AG04450 (cell line): ENCODE measurements at places on chromosomes 2 and 18. TPM values are rescaled to one million over a fixed set of nuclear protein-coding genes. Genes with fewer than 3 reads are reported as not detected.

NAB1 gene
- polyA plus RNA-seq = 23.2 and 30.7 TPM in 2 replicates

EHD3 gene
- 39.8 and 48.6 TPM in 2 replicates for polyA plus RNA-seq

EHBP1 gene
- polyA plus RNA-seq = 48.2 and 68.6 TPM in 2 replicates

GALR1 gene
- polyA plus RNA-seq = not detected in 2 replicates

ZDBF2 gene
- polyA plus RNA-seq = 4.5 and 8.1 TPM in 2 replicates

ACTG2 gene
- 641 and 956 TPM in 2 replicates for polyA plus RNA-seq

NT5C1B gene
- not detected in 2 replicates for polyA plus RNA-seq

NEDD4L gene
- 13.5 and 15.0 TPM in 2 replicates for polyA plus RNA-seq

SMAD4 gene
- polyA plus RNA-seq = 92.1 and 139 TPM in 2 replicates

MITD1 gene
- 19.2 and 27.2 TPM in 2 replicates for polyA plus RNA-seq

SCN7A gene
- polyA plus RNA-seq = 7.0 and 9.8 TPM in 2 replicates

SGPP2 gene
- polyA plus RNA-seq = not detected in 2 replicates

IL37 gene
- not detected in 2 replicates for polyA plus RNA-seq

NXPH2 gene
- polyA plus RNA-seq = not detected in 2 replicates

REG3G gene
- polyA plus RNA-seq = not detected in 2 replicates

SLC4A5 gene
- 0.15 and 0.25 TPM in 2 replicates for polyA plus RNA-seq

MXD1 gene
- polyA plus RNA-seq = 7.8 and 9.8 TPM in 2 replicates

PAX3 gene
- not detected in 2 replicates for polyA plus RNA-seq

IGFBP5 gene
- 3,867 and 4,154 TPM in 2 replicates for polyA plus RNA-seq

MARCO gene
- not detected in 2 replicates for polyA plus RNA-seq

TRIP12 gene
- 141 and 170 TPM in 2 replicates for polyA plus RNA-seq

INPP1 gene
- 13.7 and 14.5 TPM in 2 replicates for polyA plus RNA-seq

DSG4 gene
- not detected in 2 replicates for polyA plus RNA-seq

CTIF gene
- polyA plus RNA-seq = 40.2 and 44.7 TPM in 2 replicates

TLX2 gene
- not detected in 2 replicates for polyA plus RNA-seq

ZNF514 gene
- 7.8 and 9.8 TPM in 2 replicates for polyA plus RNA-seq

KCTD1 gene
- polyA plus RNA-seq = 5.0 and 5.4 TPM in 2 replicates

RNF152 gene
- 5.0 and 7.4 TPM in 2 replicates for polyA plus RNA-seq

ADAM23 gene
- 6.6 and 7.1 TPM in 2 replicates for polyA plus RNA-seq

FTCDNL1 gene
- 0.10 TPM in 1 of 2 replicates, not detected in the other for polyA plus RNA-seq

MROH2A gene
- not detected in 2 replicates for polyA plus RNA-seq

ASB18 gene
- polyA plus RNA-seq = not detected in 2 replicates

IL1B gene
- 2.3 and 2.4 TPM in 2 replicates for polyA plus RNA-seq

HJURP gene
- polyA plus RNA-seq = 11.3 and 12.2 TPM in 2 replicates

INHBB gene
- 0.05 and 0.09 TPM in 2 replicates for polyA plus RNA-seq

DUSP2 gene
- 0.94 and 1.0 TPM in 2 replicates for polyA plus RNA-seq

PROM2 gene
- polyA plus RNA-seq = 0.10 and 0.12 TPM in 2 replicates

TANC1 gene
- polyA plus RNA-seq = 24.9 and 28.0 TPM in 2 replicates

MEP1B gene
- polyA plus RNA-seq = not detected in 2 replicates

EMX1 gene
- not detected in 2 replicates for polyA plus RNA-seq

LYG2 gene
- polyA plus RNA-seq = not detected in 2 replicates

GALNT13 gene
- polyA plus RNA-seq = not detected in 2 replicates

PDE1A gene
- polyA plus RNA-seq = 3.2 and 4.3 TPM in 2 replicates

ARHGEF33 gene
- 0.32 and 0.36 TPM in 2 replicates for polyA plus RNA-seq

CYS1 gene
- polyA plus RNA-seq = 0.12 and 0.24 TPM in 2 replicates

OXER1 gene
- 0.27 and 0.37 TPM in 2 replicates for polyA plus RNA-seq

FEV gene
- not detected in 2 replicates for polyA plus RNA-seq

MATN3 gene
- 2.7 and 3.0 TPM in 2 replicates for polyA plus RNA-seq

PGAP1 gene
- 4.7 and 6.4 TPM in 2 replicates for polyA plus RNA-seq

CHST9 gene
- not detected in 2 replicates for polyA plus RNA-seq

CD226 gene
- polyA plus RNA-seq = 0.04 and 0.09 TPM in 2 replicates

OSR1 gene
- polyA plus RNA-seq = 13.5 and 14.0 TPM in 2 replicates

LTBP1 gene
- 517 and 522 TPM in 2 replicates for polyA plus RNA-seq

DPP10 gene
- polyA plus RNA-seq = not detected in 2 replicates

XPO1 gene
- polyA plus RNA-seq = 92.6 and 143 TPM in 2 replicates
